Cardiac muscle cell (in vitro differentiated cells and primary cell): ENCODE measurements at places on chromosomes 1 and 21.

DNA sequence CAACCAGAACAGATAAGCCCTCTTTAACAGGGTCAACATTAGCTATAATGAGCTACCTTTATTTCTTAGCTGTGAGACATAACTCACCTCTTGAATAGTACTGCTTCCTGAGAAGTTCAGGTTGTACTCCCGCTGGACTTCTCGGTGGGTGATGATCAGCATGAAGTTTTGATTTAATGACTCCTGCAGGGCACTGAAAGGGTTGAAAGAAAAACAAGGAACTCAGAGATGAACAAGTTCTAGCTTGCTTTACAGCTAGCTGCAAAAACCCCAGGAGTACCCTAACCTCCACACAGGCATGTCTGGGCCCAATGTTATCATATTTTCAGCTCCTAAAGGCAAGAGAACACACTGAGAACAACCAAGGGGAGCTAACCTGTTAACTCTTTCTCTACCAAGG lies 254.4 kb downstream of the FAF1 start:
- H3K4me1 ChIP-seq: no peaks in the 10 kb centered on the region
- no peaks in the 10 kb centered on the region for H3K36me3 ChIP-seq
- H3K27me3 ChIP-seq: no peaks in the 10 kb centered on the region

DNA sequence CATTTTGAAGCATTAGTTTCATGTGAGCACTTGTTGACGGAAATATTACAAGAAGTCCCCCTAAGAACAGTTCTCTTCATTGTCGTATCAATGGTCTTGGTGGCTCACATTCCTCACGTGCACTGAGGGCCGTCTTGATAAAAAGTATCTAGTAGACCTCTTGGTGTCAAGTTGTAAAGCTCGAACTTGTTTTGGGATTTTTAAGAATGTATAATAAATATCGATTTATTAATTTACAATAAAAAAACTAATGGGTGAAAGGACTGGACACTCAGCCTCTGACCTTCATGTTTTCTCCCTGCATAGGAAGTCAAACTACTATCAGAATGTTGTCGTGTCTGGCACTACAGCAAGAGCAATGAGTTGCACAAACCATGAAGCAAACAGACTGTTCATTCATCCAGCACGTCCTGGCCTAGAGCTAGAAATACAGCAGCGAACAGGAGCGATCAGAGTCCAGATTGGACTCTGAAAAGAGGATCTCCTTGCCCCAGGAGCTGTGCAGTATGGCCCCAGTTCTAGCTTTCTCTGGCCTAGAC lies 319.2 kb downstream of the SMYD3 start:
- no peak overlapping the region for H3K4me3 ChIP-seq
- H3K27me3 ChIP-seq: no peaks in the 10 kb centered on the region
- H3K36me3 ChIP-seq: no peaks in the 10 kb centered on the region
- no peak overlapping the region for H3K27ac ChIP-seq
- DNase-seq: no peak

- no peak overlapping the region for H3K27ac ChIP-seq
- DNase-seq: no peak
- H3K4me1 ChIP-seq: no peaks in the 10 kb centered on the region
Measured at GRCh38 chr1:18668750-18669404, 38.2 kb downstream of the PAX7 start.

- H3K27me3 ChIP-seq: no peaks in the 10 kb centered on the region
- H3K27ac ChIP-seq: no peak overlapping the region
- no peak for DNase-seq
- no peaks in the 10 kb centered on the region for H3K36me3 ChIP-seq
- peaks cover 18% of the 10 kb centered on the region for H3K4me1 ChIP-seq
Measured at GRCh38 chr1:212488436-212489283, 55.9 kb downstream of the NENF start.
